T-helper 17 cell (primary cell): ENCODE measurements at places on chromosomes 11 and 22.
A peak's percentile ranks its signal among the peaks of the same experiment; 100 is the strongest.

DNA sequence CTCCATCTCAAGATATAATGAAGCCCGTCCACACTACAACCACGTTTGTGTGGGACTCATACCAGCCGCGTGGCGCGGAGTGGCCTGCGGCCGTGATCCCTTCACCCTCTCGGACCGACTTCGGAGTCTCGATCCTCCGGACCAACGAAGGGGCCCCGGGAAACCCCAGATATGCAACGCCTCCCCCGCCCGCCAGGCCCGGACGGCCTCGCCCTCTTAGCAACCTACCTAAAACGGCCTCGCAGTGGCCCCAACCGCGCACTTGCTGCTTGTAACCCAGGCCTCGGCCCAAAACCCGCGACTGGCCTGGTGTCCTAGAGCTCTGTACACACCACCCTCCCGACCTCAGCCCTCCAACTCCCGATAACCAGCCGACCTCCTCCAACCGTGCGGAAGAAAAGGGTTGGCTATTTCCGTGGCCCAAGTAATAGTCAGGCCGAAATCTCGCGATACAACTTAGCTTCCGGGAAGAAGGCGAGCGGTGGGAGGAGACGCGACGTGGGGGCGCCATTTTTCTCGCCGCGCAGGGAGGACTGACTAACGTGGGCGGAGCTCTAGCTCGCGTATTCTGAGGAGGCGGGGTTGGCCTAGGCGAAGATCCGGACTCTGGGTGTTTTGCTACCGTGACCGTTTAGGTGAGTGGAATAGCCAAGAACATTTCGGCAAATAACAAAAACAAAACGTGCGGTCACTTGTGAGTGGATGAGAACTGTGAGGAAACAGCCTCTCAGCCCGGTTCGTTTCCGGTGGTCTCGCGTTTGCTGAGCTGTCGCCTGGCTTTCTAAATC lies at the start of the genes C11orf54 and TAF1D:
Gene C11orf54 (plus strand): TSS at position 579 of the 788 bp plus-strand sequence. CDS start 5,722 bp downstream, outside the sequence.
Gene TAF1D (minus strand): TSS at position 402 of the 788 bp plus-strand sequence. CDS start 2,191 bp downstream, outside the sequence.
- peaks cover 53% of the 10 kb centered on the region for H3K4me1 ChIP-seq
- DNase-seq, result peak; percentile 94
- peak within 1 kb of the TSS; percentile 99 for H3K4me3 ChIP-seq
- H3K36me3 ChIP-seq, result peaks cover 3% of the 10 kb centered on the region
- H3K27me3 ChIP-seq, result no peaks in the 10 kb centered on the region

DNA sequence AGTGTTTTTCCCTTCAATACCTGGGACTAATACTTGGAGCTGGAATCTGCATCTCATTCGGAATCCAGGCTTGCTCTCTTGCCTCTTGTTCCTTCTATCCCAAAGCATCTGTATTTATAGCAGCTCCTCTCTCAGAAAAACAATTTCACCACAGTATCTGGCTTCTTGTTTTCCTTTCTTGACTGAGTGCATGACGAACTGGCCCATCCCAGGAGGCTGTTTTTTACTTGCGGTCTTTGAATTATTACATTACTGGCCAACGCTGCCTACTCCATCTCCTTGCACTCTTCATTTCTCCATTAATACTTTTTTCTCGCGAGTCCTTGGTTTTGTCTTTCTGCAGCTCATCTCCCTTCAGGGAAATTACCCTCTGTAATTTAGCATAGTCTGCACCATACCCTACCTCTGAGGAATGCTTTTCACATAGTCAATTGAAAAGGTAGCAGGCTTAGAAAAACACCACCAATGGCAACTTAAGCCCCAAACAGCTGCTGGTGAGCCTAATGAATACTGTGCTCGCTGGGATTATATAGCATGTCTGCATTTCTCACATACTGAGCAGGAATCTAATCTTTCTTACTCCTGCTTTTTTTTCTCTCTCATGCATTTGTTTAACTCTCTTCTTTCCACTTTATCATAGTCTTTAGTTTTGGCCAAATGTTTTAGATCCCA lies 277.4 kb upstream of the SESN3 start:
- H3K4me3 ChIP-seq, result no peak overlapping the region
- peaks cover 35% of the 10 kb centered on the region for H3K27me3 ChIP-seq
- DNase-seq, result no peak
- no peaks in the 10 kb centered on the region for H3K36me3 ChIP-seq
- H3K27ac ChIP-seq, result peak overlapping the region; percentile 44
- H3K4me1 ChIP-seq, result peaks cover 3% of the 10 kb centered on the region

GRCh38 chr11:120057595-120058581 lies 80.0 kb downstream of the TRIM29 start:
- no peaks in the 10 kb centered on the region for H3K4me1 ChIP-seq
- DNase-seq, result no peak
- H3K4me3 ChIP-seq, result no peak overlapping the region

- H3K4me1 ChIP-seq, result peaks cover 4% of the 10 kb centered on the region
- no peak for DNase-seq
- no peak within 1 kb of the TSS for H3K27ac ChIP-seq
- H3K4me3 ChIP-seq, result peak within 1 kb of the TSS; percentile 31
Observed at GRCh38 chr11:47378010-47378835, at the start of gene SPI1. TSS of gene SPI1 (minus strand) at chr11:47378547. CDS start at chr11:47378353, 194 bp downstream.

GRCh38 chr11:19075636-19076035 lies 15.1 kb upstream of the MRGPRX2 start:
- peaks cover 2% of the 10 kb centered on the region for H3K36me3 ChIP-seq
- H3K27ac ChIP-seq, result no peak overlapping the region
- no peak overlapping the region for H3K4me3 ChIP-seq

GRCh38 chr22:49417833-49418232 lies 409.8 kb downstream of the BRD1 start:
- H3K4me1 ChIP-seq, result no peaks in the 10 kb centered on the region
- peaks cover 14% of the 10 kb centered on the region for H3K27me3 ChIP-seq
- no peak overlapping the region for H3K27ac ChIP-seq
- H3K4me3 ChIP-seq, result no peak overlapping the region
- H3K36me3 ChIP-seq, result peaks cover under 1% of the 10 kb centered on the region

- peaks cover 4% of the 10 kb centered on the region for H3K27me3 ChIP-seq
- H3K4me1 ChIP-seq, result peaks cover 3% of the 10 kb centered on the region
- no peak for DNase-seq
- H3K4me3 ChIP-seq, result no peak within 1 kb of the TSS
- no peaks in the 10 kb centered on the region for H3K36me3 ChIP-seq
- H3K27ac ChIP-seq, result no peak within 1 kb of the TSS
Observed at GRCh38 chr22:25199731-25200520, at the start of gene CRYBB3. TSS of gene CRYBB3 (plus strand) at chr22:25199858. CDS start at chr22:25201397, 1,539 bp downstream.

GRCh38 chr11:6475936-6476335 lies 2.2 kb upstream of the TRIM3 start:
- peaks cover 6% of the 10 kb centered on the region for H3K36me3 ChIP-seq
- no peaks in the 10 kb centered on the region for H3K27me3 ChIP-seq
- peaks cover 30% of the 10 kb centered on the region for H3K4me1 ChIP-seq
- no peak for DNase-seq
- H3K4me3 ChIP-seq, result no peak overlapping the region
- H3K27ac ChIP-seq, result peak overlapping the region; percentile 66

GRCh38 chr11:61486011-61486620 lies 22.4 kb upstream of the LRRC10B start:
- peaks cover 12% of the 10 kb centered on the region for H3K4me1 ChIP-seq
- H3K36me3 ChIP-seq, result peaks cover 4% of the 10 kb centered on the region
- no peak for DNase-seq
- H3K4me3 ChIP-seq, result no peak overlapping the region
- H3K27ac ChIP-seq, result no peak overlapping the region
- H3K27me3 ChIP-seq, result peaks cover 14% of the 10 kb centered on the region

GRCh38 chr11:123601136-123601535 lies 53.3 kb downstream of the SCN3B start:
- DNase-seq, result no peak
- no peak overlapping the region for H3K4me3 ChIP-seq

DNA sequence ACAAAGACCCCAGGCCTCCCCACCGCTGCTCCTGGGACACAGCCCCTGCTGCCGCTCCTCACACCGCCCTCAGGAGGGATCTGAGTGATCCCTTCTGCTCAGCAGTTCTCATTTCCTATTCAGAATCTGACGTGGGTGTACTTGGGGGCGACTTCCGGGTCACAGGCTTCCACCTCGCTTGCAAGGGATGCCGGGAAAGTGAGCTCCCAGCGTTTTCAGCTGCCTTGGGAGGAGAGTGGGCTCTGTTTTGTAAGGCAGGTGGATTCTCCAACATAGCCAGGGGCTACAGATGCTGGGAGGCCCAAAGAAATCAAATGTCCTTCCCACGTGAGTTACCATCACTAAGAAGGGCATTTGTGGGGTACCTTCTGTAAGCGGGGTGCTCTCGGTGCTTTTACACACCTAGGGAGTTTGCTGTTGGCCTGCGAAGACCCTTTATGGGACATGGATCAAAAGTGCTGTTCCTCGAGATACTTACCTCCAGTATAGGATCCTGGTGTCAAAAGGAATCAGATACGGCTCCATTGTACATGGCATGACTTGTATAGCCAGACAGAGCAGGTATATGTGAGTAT lies 9.7 kb upstream of the LRRC10B start:
- H3K4me1 ChIP-seq, result no peaks in the 10 kb centered on the region
- no peak overlapping the region for H3K27ac ChIP-seq
- no peak for DNase-seq
- peaks cover 13% of the 10 kb centered on the region for H3K27me3 ChIP-seq
- no peaks in the 10 kb centered on the region for H3K36me3 ChIP-seq

- H3K4me1 ChIP-seq, result peaks cover 38% of the 10 kb centered on the region
- H3K27me3 ChIP-seq, result no peaks in the 10 kb centered on the region
- H3K36me3 ChIP-seq, result peaks cover 12% of the 10 kb centered on the region
- no peak for DNase-seq
- no peak overlapping the region for H3K4me3 ChIP-seq
Observed at GRCh38 chr11:12239804-12240371, 129.5 kb downstream of the MICAL2 start.

- H3K27me3 ChIP-seq, result no peaks in the 10 kb centered on the region
- peaks cover 2% of the 10 kb centered on the region for H3K36me3 ChIP-seq
- DNase-seq, result no peak
- H3K4me3 ChIP-seq, result no peak overlapping the region
- H3K27ac ChIP-seq, result no peak overlapping the region
Observed at GRCh38 chr11:66684635-66685034, 6.9 kb upstream of the RBM4B start.

DNA sequence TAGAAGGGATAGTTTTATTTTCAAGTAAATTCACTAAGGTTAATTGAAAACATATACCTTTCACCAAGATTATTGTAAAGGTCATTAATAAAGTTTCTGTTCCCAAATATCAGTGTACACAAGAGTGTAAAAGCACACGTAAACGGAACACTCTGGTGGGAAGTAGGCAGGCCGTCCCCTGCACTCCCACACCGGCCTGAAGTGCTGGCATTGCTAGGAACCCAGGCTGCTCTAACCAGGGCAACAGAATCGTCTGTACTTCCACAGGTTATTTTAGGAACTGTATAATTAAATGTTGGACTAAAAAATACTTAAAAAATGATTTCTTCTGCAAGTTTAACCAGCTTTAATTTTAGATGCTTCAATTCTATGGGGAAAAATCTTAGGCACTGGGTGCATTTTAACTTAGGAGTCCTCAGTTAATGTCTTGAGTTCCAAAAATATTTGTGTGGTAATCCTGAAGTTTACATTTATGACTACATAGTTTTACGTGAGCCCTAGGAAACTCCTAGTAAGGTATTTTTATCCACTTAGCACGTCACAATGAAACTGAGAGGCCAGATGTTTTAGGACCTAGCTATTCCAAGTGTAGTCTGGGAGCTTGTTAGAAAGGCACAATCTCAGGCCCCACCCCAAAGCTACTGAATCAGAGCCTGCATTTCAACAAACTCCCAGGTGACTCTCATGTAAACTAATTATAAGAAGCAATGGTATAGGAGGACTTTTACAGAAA lies 31.2 kb downstream of the KMT5B start:
- no peak for DNase-seq
- H3K36me3 ChIP-seq, result no peaks in the 10 kb centered on the region
- H3K4me3 ChIP-seq, result no peak overlapping the region

DNA sequence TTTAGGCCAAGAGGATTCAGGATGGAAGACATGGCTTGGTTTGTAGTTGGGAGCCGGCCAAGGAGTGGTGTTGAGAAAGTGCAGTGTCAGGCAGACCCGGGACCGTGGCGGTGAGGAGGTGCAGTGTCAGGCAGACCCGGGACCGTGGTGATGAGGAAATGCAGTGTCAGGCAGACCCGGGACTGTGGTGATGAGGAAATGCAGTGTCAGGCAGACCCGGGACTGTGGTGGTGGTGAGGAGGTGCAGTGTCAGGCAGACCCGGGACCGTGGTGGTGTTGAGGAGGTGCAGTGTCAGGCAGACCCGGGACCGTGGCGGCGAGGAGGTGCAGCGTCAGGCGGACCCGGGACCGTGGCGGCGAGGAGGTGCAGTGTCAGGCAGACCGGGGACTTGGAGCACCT lies 59.7 kb downstream of the LRP5 start:
- H3K27me3 ChIP-seq, result peaks cover 7% of the 10 kb centered on the region
- peaks cover 2% of the 10 kb centered on the region for H3K36me3 ChIP-seq
- peaks cover 3% of the 10 kb centered on the region for H3K4me1 ChIP-seq
- no peak overlapping the region for H3K4me3 ChIP-seq

GRCh38 chr22:46086577-46087335 lies 63.6 kb upstream of the PPARA start:
- peaks cover 10% of the 10 kb centered on the region for H3K4me1 ChIP-seq
- no peak for DNase-seq
- no peak overlapping the region for H3K4me3 ChIP-seq
- no peak overlapping the region for H3K27ac ChIP-seq

GRCh38 chr22:40425082-40425481 lies 54.7 kb downstream of the SGSM3 start:
- H3K36me3 ChIP-seq, result peaks cover 24% of the 10 kb centered on the region
- DNase-seq, result no peak
- peaks cover 40% of the 10 kb centered on the region for H3K4me1 ChIP-seq
- no peak overlapping the region for H3K4me3 ChIP-seq

- H3K4me1 ChIP-seq, result peaks cover 9% of the 10 kb centered on the region
- H3K4me3 ChIP-seq, result peak overlapping the region; percentile 64
- H3K27me3 ChIP-seq, result no peaks in the 10 kb centered on the region
- peak overlapping the region; percentile 72 for H3K27ac ChIP-seq
- peak; percentile 20 for DNase-seq
- no peaks in the 10 kb centered on the region for H3K36me3 ChIP-seq
Observed at GRCh38 chr22:19874307-19875060, 19.8 kb upstream of the GNB1L start.

- DNase-seq, result no peak
- H3K4me1 ChIP-seq, result no peaks in the 10 kb centered on the region
- H3K36me3 ChIP-seq, result peaks cover 10% of the 10 kb centered on the region
Observed at GRCh38 chr22:29115682-29116288, 43.0 kb downstream of the KREMEN1 start.

GRCh38 chr11:12961615-12962014 lies 47.5 kb upstream of the RASSF10 start:
- peaks cover 51% of the 10 kb centered on the region for H3K27me3 ChIP-seq
- H3K27ac ChIP-seq, result no peak overlapping the region
- H3K36me3 ChIP-seq, result peaks cover 2% of the 10 kb centered on the region
- H3K4me3 ChIP-seq, result no peak overlapping the region
- peaks cover 2% of the 10 kb centered on the region for H3K4me1 ChIP-seq

- DNase-seq, result no peak
- H3K36me3 ChIP-seq, result peaks cover 5% of the 10 kb centered on the region
- no peaks in the 10 kb centered on the region for H3K27me3 ChIP-seq
- peak overlapping the region; percentile 100 for H3K27ac ChIP-seq
- H3K4me1 ChIP-seq, result peaks cover 77% of the 10 kb centered on the region
Observed at GRCh38 chr11:128288368-128288767, 299.0 kb downstream of the ETS1 start.
